Stimulated activated CD4-positive, alpha-beta T cell treated with anti-CD3 and anti-CD28 coated beads, Interleukin-4, amount 100 ng/mL, for 1 hour (primary cell): ENCODE measurements at places on chromosomes 6 and 20.

DNA sequence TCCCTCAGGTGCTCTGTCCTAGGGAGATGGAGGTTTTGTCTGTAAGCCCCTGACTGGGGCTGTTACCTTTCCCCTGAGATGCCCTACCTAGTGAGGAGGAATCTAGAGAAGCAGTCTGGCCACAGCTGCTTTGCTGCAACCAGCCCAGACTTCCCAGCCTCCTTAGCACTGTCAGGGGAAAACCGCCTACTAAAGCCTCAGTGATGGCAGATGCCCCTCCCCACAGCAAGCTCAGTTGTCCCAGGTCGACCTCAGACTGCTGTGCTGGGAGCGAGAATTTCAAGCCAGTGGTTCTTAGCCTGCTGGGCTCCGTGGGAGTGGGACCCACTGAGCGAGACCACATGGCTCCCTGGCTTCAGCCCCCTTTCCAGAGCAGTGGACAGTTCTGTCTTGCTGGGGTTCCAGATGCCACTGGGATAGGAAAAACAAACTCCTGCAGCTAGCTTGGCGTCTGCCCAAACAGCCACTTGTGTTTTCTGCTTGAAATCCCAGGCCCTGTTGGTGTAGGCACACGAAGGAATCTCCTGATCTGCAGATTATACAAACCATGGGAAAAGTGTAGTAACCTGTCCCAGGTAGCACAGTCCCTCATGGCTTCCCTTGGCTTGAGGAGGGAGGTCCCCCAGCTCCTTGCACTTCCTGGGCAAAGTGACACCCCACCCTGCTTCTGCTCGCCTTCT is 146.4 kb upstream of the PROKR2 start:
- DNase-seq: no peak

DNA sequence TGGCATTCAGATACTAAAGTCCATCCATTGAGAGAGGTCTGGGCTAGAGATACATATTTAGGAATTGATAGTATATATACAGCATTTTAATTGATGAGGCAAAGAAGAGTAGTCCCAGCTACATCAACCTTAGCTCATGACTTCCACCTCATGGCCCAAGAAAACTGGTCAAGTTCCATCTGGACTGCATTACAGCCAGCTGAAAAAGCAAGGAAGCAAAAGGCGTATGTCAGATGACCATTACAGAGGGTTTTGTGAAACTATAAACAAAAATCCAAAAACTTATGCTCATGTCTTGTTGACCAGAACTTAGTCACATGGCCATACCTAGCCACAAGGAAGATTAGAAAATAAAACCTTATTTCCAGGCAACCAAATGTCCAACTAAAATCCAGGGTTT is 46.8 kb upstream of the RNF146 start:
- no peak for DNase-seq

- DNase-seq: peak; percentile 15
Measured at GRCh38 chr6:44000164-44000842, 126.9 kb downstream of the MRPL14 start.

- no peak for DNase-seq
Measured at GRCh38 chr6:119830494-119831295, 481.1 kb upstream of the MAN1A1 start.

DNA sequence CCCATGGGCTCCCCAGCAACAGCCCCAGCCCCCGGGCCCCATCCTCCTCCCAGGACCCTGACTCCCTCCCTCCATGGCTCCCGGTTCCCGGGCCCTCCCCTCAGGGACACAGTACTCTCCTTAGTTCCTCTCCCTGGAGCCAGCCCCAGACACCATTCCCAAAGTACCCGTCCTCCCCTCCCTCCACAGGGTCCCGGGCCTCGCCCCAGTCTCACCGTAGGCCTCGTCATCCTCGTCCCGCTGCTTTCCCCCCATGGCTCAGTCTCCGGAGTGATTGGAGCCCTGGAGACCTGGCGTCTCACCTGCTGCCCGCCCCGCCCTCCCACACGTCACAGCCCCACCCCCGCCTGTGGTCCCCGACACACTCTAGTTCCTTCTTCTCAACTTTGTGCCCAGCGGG is at the start of gene SLC44A4:
SLC44A4 (minus strand) TSS at position 272 of the 400 bp plus-strand sequence; CDS start at position 255, 17 bp downstream.
- DNase-seq: no peak

- DNase-seq: no peak
Measured at GRCh38 chr20:53606364-53606985, 12.8 kb upstream of the ZNF217 start.

DNA sequence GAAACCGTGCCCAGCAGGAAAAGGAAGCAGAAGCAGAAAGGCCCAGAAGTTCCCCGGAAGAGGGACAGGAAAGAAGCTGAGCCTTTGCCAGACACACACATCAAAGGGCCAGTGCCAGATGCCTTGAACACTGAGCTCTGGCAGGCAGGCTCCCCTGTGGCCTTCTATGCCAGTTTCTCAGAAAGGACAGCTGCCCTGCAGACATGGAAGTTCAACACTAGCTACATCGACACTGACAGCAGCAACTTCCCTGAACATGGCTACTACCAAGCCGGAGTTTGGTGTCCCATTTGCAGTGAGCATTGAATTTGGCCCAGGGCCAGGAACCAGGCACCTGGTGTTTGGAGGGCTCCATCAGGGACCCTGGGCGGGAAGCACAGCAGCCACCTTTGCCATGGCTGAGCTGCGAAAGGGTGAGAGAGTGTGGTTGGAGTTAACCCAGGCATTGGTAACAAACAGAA is 8.0 kb upstream of the RAET1E start:
- no peak for DNase-seq

GRCh38 chr6:44681761-44682160 is 294.3 kb downstream of the CDC5L start:
- DNase-seq: no peak

DNA sequence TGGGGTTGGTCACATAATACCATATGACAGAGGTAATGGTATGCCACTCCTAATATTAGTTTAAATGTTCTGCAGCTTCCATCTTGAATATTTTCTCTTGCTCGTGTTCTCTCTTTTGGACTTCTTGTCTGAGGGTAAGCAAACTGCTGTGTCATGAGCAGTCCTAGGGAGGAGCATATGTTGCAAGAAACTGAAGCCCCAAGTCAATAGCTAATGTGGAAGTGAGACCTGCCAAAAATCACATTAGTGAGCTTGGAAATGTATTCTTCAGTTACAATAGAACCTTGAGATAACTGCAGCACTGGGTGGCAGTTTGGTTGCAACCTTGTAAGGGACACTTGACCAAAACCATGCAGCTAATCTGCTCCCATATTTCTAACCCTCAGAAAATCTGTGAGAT is 178.2 kb upstream of the IMPG1 start:
- no peak for DNase-seq

DNA sequence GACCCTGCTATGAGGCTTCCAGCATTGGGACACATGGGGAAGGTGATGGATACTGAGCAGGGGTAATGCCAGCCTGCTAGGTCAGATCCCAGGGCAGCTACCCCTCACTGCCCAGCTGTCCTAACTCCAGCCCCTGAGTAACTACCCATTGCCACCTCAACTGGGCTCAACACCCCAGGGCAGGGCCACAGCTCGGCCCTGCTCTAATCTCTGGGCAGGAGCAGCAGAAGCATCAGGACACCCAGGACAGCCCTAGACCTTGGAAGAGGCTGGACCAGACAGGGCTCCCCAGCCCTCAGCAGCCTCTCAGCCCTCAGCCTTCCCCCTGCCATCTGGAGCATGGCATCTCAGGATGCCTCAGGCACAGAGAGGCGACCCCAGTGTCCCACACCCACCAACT is 67.4 kb upstream of the TOP1 start:
- no peak for DNase-seq

DNA sequence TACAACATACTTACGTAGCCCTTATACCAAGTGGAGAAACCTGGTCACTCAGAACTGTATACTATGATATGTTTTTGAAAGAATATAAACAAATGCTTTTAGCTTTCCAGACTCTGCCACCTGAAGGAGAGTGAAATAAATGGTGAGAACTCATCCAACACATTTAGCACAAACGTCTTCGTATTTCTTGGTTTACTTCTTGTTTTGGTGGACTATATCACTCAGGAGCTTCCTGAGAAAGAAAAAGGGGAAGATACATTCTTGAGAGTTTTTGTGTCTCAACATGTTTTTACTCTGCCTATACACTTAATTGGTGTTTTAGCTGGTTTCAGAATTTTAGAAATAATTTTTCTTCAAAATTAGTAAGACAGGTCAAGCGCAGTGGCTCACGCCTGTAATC is 19.4 kb upstream of the CTAGE9 start:
- no peak for DNase-seq

DNA sequence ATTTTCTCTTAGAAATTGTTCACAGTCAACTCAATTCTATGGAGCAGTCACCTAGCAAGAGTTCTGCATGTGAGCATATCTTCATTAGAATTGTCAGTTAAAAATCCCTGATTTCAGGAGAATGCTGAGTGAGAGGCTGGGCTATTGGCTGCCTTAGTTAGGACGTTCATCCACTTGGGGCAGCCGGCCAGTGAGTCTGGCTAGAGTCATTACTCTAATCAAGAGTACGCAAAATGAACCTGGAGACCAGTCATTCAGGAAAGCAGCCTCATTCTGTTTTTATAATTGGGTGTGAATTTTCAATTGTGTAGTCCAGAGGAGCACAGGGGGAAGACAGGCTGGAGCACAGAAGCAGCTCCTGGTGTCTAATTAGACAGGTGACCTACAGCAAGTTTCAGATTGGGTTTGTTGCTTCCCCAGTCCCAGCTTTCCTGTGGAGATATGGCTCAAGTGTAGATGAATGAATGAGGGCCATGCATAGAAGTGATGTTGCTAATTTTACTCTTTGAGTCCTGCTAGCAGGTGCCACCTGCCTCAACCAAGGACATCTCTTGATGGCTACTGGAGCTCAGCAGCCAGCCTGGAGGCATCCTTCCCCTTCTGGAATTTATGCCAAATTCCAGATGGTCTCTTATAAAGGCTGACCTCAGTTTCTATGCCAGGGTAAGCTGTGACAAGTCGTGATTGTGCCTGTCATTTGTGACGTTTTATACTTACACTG is 265.7 kb downstream of the NKAIN2 start:
- no peak for DNase-seq

DNA sequence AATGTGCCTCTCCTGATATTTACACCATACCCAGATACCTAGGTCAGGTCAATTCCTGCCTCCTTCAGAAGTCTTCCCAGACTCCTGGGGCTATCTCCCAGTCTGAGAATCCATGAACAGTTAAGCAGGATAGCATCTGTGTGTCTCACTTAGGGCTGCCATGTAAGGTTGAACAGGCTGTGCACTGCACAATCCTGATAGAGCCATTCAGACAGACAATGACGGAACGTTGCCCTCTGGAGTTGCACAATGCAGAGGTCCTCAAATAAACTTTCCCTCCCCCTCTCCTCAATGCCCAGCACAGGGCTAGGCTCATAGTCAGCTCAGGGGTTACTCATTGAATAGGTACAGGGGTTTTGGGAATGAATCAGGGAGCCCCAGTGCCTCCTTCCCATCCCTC is 89.7 kb downstream of the CD40 start:
- no peak for DNase-seq

- DNase-seq: no peak
Measured at GRCh38 chr6:93784794-93785693, 365.7 kb upstream of the EPHA7 start.

- no peak for DNase-seq
Measured at GRCh38 chr6:7617801-7618764, 28.1 kb downstream of the SNRNP48 start.

- DNase-seq: peak; percentile 60
Measured at GRCh38 chr6:26158076-26158580, 70.9 kb downstream of the HFE start.

- no peak for DNase-seq
Measured at GRCh38 chr6:159301277-159301676, 132.1 kb downstream of the FNDC1 start.

- peak; percentile 48 for DNase-seq
Measured at GRCh38 chr20:38997622-38998021, 35.5 kb downstream of the DHX35 start.

GRCh38 chr6:138346302-138347195 is 31.2 kb upstream of the SMIM28 start:
- DNase-seq: no peak

- no peak for DNase-seq
Measured at GRCh38 chr20:19265646-19266374, 53.4 kb downstream of the SLC24A3 start.

DNA sequence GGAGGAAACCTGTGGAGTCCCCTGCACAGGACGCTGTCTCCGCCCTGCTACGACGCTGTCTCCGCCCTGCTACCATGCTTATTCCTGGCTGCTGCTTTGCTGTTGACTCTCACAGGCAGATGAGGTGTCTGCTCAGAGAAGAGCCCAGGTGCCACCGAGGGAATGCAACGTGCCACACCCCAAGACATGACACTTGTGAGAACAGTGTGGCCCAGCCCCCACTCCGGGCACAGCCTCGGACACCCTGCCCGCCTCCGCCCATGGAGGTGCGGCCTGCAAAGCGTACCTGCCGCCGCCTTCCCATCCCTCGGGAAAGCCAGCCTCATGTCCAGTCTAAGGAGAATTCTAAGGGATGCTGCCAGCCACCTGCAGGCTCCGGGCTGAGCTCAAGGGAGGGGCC is 15.6 kb upstream of the MRGBP start:
- DNase-seq: no peak

DNA sequence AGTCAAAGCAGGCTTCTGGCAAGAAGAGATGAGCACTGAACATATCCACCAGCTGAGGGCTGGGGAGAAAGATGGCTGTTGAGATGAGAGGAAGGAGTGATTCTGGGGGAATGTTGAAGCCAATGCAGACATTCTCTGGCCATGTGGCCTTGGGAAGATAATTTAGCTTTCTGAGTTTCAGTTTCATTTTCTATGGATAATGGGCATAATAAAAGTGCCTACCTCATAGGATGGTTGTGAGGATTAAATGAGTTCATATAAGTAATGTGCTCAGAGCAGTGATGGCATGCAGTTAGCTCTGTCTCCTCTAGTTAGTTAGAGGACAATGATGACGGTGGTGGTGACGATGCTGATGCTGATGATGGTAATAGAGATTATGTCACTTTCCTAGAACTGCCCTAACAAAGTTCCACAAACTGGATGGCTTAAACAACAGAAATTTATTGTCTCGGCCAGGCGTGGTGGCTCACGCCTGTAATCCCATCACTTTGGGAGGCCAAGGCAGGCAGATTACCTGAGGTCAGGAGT is 18.5 kb upstream of the KCNK5 start:
- no peak for DNase-seq

DNA sequence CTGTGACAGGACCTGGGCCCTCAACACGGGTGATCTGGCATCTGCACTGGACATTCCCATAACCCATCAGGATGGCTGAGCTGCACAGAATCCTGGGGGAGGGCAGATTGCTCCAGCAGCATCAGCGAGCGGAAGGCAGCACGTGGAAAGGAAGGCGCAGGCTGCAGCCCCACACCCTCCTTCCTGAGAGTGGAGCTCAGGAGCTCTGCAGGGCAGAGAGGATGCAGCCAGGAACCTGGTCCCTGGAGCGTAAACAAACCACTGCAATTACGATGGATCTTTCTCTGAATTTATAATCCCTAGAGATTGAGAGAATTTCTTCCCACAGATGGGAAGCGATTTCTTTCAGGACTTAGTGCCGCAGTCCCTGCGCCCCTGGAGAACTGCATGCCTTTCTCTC is 39.7 kb upstream of the EMILIN3 start:
- DNase-seq: no peak

GRCh38 chr6:13947611-13948178 is 22.9 kb downstream of the RNF182 start:
- DNase-seq: no peak

- no peak for DNase-seq
Measured at GRCh38 chr6:116298973-116299372, 19.2 kb upstream of the TSPYL1 start.

- DNase-seq: no peak
Measured at GRCh38 chr6:131791476-131791875, 16.3 kb upstream of the ENPP1 start.

GRCh38 chr6:41591859-41592502 is 45.8 kb downstream of the FOXP4 start:
- peak; percentile 79 for DNase-seq
